SK-N-SH (cell line): ENCODE measurements at places on chromosomes 5 and 9. TPM values are rescaled to one million over a fixed set of nuclear protein-coding genes. Genes with fewer than 3 reads are reported as not detected.

- DNase-seq = no peak
Measured at GRCh38 chr9:129148463-129149204, 29.4 kb downstream of the IER5L start.

DNA sequence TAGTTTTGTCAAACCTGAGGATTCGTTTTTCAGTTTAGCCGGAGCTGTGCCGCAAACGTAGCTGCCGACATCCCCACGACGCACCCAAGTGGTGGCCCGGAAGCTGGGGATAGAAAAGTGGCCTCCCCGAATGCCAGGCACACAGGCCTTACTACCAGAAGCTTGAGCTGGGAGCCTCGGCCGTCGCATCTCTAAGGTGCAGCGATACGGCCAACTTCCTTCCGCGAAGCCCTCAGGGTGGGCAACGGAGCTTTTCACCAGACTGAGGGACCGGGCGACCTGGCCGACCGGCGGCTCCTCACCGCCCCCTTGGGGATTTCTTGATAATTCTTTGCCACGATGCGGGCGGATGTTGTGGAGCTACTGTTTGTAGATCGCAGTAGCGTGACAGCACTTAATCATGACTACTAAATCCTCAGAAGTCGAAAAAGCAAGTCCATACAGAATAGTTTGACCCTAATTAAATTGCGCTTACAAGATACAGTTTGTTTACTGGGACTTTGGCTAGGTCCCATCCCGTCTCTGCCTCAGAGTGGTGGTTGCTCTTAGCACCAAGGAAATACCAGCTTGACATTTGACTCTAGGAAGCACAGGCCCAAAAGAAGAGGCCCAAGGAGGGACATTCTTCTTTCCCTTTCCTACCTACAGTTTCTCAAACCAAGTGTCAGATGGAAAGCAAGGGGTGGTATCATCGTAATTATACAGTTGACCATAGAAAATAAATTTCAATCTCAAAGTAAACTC is 613 bp upstream of the TMEM267 start:
- DNase-seq = peak; percentile 83

DNA sequence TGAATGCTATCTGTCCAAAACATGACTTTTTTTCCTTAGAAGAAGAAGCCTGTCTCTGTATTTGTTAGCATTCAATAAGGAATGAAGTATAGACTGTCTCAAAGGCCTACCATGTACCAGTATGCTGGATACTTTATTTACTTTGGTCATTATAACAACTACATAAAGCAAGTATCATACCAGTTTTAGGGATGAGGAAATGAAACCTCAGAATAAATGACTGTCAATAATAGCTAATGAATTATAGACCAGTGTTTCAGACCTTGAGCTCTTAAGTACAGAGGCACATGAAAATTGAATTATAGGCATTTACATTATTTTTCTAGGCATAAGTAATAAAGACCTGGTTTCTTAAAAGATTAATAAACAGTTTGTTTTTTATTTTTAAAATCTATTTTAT is 166.4 kb upstream of the TLX3 start:
- DNase-seq = no peak

GABRA1 gene
- not detected in 2 replicates for polyA plus RNA-seq

GRCh38 chr9:6708732-6709131 is 49.0 kb upstream of the KDM4C start:
- DNase-seq = no peak

DNA sequence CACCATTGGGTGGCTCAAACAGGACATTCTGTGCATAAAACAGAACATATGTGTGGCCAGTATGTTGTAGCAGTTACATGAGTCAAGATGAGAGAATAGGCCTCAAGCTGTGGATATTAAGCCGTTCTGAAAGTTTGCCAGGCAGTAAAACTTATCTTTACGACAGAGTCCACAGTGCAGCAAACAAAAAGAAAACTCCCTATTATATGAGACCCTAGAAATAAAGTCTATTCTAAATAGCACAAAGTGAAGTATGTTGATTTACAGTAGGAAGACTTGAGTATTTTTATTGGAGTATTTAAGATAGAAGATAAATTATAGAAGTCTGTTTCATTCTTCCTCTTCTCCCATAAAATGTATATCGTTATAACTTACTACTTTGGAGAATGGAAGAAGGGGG is 271.5 kb downstream of the ADGRV1 start:
- DNase-seq = no peak
